ENCODE measurements at places on chromosomes 16 and 17.
A peak's percentile ranks its signal among the peaks of the same experiment; 100 is the strongest.

- DNase-seq, result no peak
Measured at GRCh38 chr17:46894476-46895151, 28.3 kb upstream of the GOSR2 start.

DNA sequence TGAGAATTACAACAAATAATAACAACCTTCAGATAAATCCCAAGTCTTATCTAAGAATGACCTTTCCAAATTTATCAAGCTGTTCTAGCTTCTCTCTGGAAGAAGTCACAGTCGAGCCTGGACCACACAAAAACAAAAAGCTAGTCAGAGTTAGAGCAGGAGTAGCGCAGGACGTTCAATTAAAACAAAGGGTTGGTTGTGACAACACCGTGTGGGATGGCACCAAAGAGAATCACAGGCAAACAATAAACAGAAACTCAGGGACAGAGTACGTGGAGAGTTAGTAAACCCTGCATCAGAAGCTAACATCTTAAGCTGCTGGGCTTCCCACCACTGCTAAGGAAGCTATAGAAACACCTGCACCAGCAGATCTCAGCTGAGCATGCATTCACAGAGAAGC lies 23.8 kb downstream of the ARHGAP17 start:
- DNase-seq, result no peak

DNA sequence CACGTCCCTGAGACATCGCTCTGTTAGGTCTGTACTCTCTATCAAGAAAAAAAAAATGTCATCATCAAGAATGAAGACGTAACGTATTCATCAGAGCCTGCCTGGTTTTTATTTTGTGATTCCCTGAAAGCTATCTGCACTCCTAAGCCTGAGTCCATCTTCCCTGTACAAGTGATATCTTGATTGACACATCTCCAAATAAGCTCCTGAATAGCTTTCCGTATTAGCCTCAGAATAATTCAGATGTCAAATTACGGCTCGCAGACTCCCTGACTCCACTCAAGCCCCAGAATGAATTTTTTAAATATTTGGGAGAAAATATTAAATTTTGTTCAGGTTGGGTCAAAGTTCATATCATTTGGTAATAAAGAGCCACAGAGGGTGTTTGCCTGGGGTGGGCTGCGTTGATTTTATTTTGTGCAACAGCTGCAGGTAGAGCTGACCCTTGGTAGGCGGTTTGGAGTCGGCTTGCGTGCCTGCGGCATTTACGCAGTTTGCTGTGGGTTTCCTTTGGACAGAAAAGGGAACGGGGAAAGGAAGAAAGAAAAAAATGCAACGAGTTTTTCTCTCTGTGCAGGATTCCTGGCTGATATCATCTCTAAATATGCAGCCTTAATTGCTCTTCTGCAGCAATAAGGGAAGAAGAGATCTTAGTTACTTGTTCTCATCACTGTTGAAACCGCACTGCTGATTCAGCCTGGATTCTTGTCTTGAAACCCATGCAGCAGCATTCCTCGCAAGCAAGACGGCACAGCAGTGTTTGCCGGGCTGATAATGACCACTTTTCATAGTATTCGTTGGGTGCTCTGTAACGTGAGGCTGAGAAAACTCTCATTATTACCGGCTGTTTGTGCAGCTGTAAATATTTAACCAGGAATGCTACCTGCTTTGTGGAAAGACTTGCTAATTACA lies 114.7 kb downstream of the IRX3 start:
- DNase-seq, result no peak

DNA sequence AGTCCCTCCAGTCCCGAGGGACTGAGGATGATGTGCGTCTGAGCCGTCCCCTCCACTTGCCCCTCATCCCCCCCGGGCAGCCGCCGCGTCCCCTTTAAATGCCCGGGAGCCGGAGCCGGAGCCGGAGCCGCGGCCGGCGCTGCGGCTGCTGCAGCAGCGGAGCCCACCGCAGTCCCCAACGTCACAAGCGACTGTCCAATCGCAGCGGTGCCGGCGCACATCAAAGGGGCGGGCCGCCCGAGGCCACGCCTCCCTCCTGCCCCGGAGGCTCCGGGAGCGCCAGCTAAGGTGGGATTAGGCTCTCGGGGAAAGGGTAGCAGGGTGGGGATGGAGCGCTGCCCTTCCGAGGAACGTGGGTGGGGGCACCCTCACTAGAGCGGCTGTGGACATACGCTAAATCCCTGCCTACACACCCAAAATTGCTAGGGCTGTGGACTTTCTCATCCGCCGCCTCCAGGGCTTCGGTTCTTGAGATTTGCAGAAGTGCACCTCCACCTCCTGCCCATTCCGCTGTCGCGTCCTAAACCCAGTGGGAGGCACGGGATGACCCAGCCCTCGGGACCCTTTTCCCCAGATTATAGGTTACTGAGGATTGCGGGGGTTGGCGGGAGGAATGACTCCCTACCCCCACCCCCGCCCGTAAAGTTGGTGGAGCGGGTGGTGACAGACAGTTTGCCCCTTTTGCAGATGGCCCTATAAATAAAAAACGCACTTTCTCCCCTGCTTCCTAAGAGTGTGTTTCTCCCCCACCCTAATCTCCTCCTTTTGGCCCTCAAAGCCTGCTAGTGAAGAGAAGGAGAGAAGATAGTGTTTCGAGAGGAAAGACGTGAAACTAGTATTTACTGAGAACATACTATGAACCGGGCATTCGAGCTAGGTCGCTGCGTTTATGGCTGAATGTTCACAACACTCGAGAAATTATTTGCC lies at the start of gene PHOSPHO1:
Gene PHOSPHO1, minus strand, starts transcription at position 152 of the 927 bp plus-strand sequence. CDS start 4,096 bp downstream, outside the sequence.
- DNase-seq, result peak; percentile 72

DNA sequence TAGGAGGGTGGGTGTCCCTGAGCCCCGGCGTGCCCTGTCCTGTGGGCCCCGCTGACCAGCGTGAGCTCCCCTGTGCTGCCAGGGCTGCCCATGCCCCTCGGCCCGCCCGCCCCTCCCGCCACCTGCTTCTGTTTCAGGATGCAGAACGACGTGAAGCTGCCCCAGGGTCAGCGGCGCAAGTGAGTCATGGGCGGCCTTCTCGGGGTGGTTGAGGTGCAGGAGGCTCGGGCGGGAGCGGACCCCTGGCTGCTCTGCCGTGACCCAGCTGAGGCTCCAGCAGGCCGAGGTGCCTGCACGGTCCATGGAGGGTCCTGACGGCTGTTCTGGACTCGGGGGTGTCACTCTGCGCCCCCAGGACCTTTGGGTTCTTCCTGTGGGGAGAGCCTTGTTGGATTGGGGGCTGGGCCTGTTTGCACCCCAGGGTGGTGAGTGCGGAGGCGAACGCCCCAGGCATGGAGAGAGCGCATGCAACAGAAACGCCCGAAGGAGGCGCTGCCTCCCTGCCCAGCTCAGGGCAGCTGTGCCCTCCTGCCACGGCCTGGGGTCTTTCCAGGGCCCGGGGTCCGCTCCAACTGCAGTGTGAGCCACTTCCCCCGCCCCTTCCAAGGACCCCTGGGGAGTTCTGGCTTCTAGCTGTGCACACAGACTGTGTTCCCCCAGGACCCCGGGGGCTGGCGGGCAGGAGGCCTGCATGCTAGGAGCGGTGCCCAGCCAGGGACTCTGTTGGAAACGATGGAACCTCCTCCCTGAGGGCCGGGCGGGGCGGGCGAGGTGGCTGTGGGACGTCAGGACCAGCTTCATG lies 4.0 kb downstream of the SLC25A10 start:
- no peak for DNase-seq

DNA sequence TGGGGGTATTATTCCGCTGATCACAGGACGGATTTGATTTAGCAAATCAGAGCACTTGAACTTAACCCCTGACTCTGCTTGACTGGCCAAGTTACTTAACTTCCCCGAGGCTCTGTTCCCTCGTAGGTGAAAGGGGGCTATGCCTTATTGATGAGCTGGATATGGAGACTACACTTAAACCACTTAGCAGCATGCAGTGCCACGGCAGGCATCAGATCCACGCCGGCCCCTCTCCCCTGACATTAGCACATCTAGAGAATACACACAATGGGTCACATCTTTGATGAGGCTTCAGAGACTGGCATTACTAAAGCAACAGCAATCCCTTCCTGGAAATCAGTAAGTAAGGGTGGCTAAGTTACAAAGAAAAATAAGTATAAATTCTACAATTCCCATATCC lies 71.0 kb downstream of the ABCC12 start:
- no peak for DNase-seq

GRCh38 chr16:61763013-61763412 lies 273.2 kb downstream of the CDH8 start:
- no peak for DNase-seq

DNA sequence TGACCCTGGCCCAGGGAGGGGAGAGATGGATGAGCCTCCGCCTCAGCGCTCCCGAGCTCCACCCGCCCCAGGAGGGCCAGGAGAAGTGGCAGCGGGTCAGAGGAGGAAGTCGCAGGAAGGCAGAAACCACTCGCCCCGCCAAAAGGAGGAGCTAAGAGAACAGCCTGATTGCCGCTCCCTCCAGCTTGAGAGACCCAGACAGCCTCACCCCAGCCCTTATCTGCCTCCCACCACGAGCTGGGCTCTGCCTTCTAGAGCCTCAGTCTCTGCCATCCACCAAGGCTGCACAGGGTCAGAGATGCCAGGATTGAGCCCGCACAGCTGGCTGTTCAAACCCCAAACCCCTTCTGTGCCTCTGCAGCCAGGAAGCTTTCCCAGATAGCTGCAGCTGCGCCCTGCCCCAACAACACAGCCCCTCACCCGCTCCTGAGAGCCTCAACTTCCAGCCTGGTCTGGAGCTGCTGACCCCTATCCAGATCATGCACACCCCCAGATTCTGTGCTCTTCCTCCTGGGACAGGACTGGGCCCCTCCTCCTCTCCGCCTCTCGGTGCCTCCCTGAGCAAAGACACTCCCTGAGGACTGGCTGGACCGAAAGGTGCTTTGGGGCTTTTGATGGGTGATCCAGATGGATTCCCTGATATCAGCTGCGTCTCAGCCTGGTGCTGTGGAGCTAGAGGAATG lies 1.0 kb upstream of the ATP2A3 start:
- DNase-seq, result peak; percentile 58

DNA sequence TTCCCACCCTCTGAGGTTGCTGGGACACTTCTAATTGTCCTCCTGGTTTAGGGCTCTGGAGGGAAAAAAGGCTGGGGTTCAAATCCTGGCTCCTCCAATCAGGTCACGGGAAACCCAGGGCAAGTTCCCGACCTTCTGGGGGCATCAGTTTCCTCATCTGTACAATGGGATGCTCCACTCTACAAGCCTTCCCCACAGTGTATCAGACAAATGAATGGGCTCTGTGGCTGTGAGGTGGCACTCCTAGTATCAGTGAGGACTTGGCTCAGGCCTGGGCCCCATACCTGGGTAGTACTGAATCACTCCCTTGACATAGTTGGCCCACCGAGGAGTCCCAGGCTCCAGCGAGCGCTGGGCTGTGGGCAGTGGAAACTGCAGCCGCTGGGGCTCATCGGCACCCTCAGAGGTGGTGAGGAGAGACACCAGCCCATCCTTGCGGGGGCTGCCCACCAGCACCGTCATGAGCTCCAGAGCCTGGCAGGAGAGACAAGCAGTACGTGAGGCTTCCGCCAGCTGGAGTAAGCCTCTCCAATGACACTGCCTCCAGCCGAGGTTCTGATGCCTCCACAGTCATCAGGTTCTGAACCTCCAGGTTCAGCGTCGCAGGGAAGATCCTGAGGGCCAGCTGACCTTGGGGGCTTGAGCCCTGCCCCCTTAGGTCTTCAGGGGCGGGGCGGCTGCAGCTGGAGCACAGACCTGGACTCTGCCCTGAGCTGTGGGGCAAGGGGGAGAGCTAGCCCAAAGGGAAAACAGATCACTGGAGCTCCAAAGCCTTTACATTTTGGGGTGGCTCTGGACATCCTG lies 1.2 kb downstream of the GALK1 start:
- DNase-seq, result no peak

DNA sequence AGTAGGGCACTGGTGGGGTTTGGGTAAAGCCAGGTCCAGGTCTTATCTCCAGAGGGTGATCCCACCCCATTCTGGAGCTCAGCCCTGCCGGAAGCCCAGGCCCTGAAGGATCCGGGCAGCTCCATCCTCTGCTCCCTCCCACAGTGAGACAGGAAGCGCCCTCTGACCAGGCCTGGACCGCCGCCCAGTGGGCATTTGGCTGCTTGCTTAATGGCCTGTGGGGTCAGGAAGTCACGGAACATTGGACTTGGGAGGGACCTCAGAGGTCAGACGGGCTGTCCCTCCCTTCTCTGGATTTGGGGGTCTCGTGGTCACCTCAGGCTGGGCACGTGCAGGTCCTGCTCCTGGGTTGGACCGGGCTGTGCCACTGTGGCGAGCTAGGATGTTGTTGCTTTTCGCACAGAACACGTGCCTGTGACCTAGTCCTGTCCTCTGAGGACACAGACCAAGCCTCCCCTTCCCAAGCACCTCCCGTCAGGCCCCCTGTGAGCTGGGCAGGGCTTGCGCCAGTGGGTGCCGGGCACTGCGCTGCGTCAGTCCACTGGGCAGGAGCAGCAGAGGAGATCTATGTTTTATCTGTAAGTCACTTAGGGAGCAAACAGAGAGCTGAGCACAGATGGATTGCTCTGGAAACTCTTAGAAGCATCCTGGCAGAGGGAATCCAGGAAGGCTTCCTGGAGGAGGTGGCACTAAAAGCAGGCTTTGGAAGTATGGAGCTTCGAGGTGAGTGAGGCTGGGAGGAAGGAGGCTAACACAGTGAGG lies 49.4 kb upstream of the GSE1 start:
- DNase-seq, result no peak

- DNase-seq, result no peak
Measured at GRCh38 chr16:10828851-10829366, 10.3 kb upstream of the TVP23A start.

GRCh38 chr17:75079023-75079373 lies 8.8 kb upstream of the SLC16A5 start:
- no peak for DNase-seq

DNA sequence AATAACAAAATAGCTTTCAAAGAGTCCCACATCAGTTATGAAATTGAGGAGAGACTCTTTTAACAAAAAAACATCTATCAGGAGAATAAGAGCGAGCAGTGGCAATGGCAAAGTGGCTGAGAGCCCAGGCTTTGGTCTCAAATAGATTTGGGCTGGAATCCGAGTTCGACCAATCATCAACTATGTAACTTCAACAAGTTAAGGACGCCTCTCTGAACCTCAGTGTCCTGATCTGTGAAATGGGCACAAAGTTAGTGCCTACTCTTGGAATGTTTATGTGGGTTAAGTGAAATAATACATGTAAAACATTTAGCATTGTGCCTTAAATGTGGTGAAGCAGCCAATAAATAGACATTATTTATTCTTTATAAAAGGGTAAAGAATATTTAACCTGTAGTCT lies 45.4 kb downstream of the CFDP1 start:
- no peak for DNase-seq

GRCh38 chr16:31354394-31355291 lies at the start of gene ITGAX:
ITGAX (plus strand) TSS chr16:31355176; CDS start chr16:31355255, 79 bp downstream.
- peak; percentile 54 for DNase-seq

- no peak for DNase-seq
Measured at GRCh38 chr17:9313346-9313745, 262.3 kb downstream of the STX8 start.

DNA sequence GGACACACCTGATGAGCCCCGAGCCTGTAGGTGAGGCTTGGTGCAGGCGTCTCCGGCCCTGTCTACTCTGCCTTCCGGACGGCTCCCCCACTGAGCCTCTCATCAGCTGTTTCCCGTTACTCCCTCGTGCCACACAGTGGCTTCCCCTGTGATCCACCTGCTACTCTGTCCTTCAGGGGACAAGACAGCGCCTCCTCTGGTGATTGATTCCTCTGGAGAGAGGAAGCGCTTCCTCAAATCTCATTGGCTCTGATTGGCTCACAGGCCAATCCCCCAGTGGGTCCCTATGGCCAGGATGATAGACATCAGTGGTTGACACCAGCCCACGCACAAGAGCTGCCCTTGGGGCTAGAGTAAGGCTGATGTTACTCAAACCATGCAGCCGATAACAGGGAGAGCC lies 24.0 kb downstream of the RNF213 start:
- no peak for DNase-seq

GRCh38 chr17:80452173-80452915 lies 24.1 kb downstream of the NPTX1 start:
- DNase-seq, result no peak

- no peak for DNase-seq
Measured at GRCh38 chr17:55601874-55602364, 90.7 kb upstream of the SMIM36 start.
